Fibroblast of the aortic adventitia (primary cell): ENCODE measurements at places on chromosomes 2 and 18. TPM values are rescaled to one million over a fixed set of nuclear protein-coding genes. Genes with fewer than 3 reads are reported as not detected.

DNA sequence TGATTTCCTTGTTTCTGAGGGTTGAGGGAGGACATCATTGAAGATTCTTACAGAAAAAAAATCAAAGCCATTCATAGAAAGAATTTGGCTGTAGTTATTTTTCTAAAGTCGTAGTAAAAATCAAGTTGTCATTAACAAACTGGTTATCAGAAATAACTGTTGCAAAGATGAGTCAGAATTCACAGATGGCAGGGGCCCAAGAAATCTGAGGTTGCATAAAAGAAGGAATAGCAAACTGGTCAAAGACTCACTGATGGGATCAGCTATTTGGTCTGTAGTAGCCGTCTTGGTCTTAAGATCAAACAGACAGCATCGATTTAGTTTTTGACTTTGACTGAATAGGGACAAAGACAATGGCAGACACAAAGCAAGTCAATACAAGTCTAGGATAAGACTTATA lies 334.3 kb downstream of the FIGN start:
- DNase-seq = peak; percentile 61

- DNase-seq = no peak
Observed at GRCh38 chr2:209424199-209424701, 403 bp downstream of the MAP2 start.

- no peak for DNase-seq
Observed at GRCh38 chr2:54261537-54261936, 5.5 kb upstream of the TSPYL6 start.

- no peak for DNase-seq
Observed at GRCh38 chr2:10369269-10370255, 66.9 kb downstream of the HPCAL1 start.

DNA sequence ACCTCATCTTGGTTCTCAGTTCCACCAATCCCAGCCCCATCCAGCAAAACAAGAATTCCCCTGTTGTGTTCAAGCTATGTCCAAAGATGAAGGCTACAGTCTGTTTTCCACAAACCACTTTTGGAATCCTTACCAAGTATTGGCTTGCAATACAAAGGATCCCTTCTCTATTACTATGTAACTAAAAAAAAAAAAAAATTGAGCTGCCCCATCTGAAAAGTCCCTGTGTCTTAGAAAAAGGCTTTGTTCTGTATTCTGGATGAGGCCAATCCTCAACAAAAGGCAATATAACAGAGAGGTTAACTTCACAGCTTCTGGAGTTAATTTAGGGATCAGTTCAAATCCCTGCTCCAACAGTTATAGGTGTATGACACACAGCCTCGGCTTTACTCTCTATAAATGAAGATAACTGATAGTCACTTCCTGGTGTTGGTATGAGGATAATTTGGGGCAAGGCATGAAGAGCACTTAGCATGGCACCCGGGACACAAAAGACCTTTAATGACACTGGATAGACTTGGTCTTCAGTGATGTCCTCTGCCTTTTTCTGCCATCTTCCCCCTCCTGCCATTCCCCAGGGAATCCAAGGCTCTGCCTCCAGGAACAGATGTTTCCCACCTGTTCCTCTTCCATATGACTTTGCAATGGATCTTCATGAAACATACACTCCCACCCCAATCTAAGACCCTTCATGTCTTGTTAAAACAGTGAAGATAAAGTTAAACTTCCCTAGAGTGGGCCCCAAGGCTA lies 61.2 kb upstream of the ATL2 start:
- DNase-seq = no peak

DNA sequence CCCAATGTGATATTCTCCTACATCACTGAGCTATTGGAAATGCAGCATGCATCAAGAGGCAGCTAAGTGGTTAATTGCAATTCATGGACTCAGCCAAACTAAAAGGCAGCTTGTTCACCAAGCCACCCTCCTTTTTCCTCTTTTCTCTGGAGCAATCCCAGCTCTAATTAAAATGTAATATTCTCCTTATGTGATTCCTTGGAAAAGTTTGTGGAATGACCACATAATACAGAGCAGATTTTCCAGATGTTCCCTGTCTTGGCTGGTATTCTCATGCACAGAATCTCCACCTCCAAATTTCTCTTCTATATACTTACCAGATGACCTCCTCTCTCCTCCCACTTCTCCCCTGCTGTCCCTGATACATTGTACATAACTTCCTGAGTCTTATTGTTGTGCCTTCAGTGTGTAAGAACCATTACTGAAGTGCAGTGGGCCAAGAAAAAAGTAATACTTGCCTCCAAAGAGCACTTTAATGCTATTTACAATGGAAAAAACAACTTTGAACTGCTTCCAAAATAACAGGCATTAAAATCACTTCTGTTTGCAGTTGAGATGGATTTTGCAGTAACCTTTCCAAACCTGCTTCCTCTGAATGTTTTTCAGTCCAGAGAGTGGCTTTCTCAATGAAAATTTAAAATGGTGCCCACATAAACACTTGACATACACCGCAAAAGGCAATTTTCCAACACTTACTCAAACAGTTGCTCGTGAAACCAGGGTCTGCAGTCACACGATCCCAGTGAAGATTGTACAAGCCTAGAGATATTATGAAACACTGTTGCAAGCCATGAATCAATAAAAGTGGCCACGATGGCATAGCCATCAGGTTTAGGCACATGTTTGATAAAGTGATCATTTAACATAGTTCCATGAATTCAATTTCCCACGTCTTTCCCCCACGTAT lies 258.0 kb downstream of the MTX2 start:
- peak; percentile 43 for DNase-seq

DNA sequence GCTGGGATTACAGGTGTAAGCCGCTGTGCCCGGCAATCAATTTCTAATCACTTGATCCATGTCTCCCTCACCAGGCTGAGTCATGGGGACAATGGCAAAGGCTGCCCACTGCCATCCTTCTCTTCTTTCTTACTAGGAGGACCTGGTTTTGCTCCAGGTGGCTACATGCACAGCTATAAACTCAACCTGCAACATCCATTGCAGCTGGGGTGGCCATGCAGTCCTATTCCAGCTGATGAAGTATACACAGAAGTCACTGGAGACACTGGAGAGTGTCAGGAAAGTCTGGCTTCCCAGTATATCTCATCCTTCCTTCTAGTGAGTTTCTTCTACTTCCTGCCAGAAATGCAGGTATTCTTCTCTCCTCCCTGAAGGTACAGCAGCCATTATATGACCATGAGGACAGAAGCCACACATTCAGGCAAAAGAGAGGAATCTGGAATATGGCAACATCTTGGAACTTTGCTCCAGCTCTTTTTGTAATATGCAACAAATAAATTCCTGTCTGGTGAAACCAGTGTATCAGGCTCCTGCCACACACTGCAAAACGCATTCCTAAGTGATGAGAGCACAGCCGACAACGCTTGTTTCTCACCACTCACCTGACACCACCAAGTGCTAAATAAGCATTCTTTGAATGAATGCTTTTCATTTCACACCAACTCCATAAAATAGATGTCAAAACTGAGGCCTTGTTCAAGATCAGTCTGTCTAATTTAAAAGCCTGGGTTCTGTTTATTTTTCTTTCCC lies 32.3 kb downstream of the SCTR start:
- DNase-seq = peak; percentile 73

DNA sequence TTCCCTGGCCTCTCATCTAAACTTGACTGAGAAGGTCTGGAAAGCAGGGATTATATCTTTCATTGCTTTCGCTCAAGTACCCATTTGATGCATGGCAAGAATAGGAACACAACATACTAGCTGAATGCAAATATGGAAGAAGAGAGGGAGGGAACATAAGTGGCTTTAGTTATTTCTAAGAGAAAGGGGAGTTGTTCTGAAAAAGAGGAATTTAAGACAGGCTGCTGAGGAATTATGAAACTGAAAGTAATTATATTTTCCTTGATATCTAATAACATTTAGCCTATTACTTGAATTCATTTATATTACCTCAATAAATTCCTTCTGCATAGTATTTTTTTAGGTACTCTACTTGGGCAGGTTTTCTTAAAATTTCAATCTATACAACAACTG lies 105.8 kb upstream of the TTN start:
- DNase-seq = no peak

- no peak for DNase-seq
Observed at GRCh38 chr2:197514754-197515153, 1.1 kb upstream of the MOB4 start.

GRCh38 chr2:20173064-20173463 lies 51.9 kb downstream of the SDC1 start:
- DNase-seq = no peak

- no peak for DNase-seq
Observed at GRCh38 chr18:76472829-76473228, 22.2 kb downstream of the ZNF516 start.

DNA sequence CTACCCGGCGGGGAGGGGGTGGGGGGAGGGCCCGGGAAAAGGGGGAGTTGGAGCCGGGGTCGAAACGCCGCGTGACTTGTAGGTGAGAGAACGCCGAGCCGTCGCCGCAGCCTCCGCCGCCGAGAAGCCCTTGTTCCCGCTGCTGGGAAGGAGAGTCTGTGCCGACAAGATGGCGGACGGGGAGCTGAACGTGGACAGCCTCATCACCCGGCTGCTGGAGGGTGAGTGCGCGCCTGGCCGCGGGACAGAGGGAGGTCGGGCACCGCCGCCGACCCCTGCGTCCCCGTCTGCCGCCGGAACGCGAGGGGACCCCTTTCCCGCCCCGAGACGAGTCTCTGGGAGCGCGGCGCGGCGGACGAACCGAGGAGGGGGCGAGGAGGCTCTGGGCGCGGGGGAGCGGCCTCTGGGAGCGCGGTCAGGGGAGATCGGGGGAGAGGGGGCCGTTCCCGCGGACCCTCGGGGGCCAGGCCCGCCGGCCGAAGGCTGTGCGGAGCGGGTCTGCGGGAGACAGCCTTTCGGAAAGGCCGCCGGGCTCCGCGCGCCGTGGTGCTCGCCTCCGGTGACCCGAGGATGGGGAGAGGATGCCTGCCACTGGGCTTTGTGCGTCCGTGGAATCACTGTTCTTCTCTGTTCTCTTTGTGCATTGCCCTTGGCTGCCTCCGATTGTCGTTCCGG lies 463 bp downstream of the PPP1CB start:
- DNase-seq = peak; percentile 17

GRCh38 chr2:101038455-101039255 lies 36.6 kb downstream of the RPL31 start:
- DNase-seq = peak; percentile 25

The PRSS56 gene
- not detected in 2 replicates for total RNA-seq

The RESP18 gene
- total RNA-seq = not detected in 2 replicates
